T-helper 17 cell (primary cell): ENCODE measurements at places on chromosomes 5 and 9.

DNA sequence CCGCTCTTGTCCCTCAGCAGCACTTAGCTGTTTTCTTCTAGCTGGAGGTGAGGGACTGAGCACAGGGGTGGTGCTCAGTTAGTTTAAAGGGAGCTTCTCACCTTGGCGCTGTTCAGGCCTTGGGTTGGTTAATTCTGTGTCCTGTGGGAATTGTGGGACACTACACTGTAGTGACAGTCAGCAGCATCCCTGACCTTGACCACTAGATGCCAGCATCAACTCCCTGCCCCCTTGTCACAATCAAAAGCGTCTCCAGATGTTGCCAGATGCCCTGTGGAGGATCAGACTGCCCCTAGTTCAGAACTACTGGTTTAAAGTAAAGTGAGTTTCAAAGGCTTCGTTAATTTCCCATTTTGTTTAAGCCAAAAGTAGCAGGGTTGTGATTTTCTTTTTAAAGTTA is 65.5 kb upstream of the DMRT3 start:
- no peak for DNase-seq

DNA sequence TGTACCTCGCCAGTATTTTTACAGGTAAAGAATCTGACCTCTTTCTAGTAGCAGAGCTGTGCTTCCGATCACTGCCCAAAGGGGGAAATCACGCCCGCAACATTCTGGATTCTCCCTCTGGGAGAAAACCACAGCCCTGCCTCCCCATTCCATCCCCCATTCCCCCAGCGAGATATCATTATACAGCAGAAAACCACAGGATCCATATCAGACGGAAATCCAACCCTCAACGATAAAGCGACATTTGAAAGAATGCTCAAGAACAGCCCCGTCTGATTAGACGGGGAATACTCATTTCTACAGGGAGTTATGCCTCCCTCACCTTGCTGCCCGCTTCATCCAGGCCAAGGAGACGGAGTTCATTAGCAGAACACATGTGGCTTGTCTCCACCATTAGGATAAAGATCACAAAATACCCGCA is 172.8 kb downstream of the COL23A1 start:
- DNase-seq: no peak

GRCh38 chr5:157874861-157875260 is 15.9 kb upstream of the CLINT1 start:
- DNase-seq: no peak

DNA sequence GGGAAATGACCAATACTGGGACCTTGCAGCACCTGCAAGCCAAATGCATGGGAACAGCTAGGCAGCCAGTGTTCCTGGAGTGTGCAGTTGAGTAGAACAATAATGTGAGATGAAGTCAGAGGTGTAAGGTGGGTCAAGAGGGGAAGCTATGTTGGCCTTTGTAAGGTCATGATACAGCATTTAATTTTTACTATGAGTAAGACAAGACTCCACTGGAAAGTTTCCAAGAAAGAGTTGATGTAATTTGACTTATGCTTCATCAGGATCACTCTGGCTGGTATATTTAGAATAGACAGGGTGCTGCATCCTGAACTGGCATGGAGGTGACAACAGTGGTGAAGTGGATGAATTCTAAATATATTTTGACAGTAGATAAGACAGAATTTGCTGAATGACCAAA is 744.8 kb downstream of the KCTD16 start:
- no peak for DNase-seq

DNA sequence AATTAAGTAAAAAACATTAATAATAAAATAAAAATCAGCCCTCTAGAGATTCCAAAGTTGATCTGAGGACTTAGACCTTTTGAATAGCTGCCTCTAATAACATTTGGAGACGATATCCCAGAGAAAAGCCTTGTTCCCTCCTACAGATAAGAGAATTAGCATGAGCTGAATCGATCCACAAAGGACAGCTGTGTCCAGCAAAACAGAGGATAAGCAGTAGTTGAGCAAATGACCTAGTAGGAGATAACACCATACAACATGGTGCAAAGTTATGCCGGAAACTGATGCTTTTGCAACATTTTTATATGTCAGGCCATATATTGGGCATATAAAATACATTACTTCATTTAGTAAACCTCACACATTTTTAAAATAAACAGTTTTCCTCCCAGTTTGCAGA is 212.2 kb upstream of the PRR16 start:
- no peak for DNase-seq

DNA sequence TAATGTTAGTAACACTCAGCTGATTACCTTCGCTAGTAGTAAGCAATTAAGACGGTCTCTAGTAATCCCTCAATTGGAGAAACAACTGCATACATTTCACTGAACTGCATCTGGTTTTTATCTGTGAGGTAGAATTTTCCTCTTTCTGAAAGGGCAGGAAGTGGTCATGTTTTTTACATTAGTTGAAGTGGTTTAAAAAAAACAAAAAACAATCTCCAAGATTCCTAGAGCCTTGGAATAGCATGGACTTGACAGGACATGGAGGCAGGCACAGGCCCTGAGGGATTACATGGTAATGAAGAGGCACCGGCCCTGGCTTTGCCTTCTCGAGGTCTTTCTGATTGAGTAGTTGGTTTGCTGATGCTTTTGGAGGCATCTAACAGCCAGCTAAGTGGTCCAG is 25.8 kb downstream of the THBS4 start:
- DNase-seq: no peak

DNA sequence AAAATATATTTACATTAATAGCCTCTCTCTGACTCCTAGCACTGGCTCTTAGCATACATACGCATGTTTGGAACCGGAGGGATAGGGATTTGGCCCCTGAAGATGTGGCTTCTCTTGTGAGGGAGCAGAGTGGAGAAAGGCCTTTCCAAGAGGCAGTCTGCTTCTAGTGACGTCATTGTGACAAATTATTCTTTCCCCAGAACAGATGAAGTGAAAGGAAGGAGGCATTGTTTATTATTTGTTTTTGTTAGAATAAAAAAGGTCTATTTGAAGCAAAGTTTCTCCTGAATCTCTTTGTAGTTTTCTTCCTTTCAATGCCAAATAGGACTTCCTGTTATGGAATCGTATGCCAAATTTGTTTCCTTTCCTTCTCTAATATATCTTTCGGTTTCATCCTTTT is 361.6 kb downstream of the ICE1 start:
- DNase-seq: no peak

DNA sequence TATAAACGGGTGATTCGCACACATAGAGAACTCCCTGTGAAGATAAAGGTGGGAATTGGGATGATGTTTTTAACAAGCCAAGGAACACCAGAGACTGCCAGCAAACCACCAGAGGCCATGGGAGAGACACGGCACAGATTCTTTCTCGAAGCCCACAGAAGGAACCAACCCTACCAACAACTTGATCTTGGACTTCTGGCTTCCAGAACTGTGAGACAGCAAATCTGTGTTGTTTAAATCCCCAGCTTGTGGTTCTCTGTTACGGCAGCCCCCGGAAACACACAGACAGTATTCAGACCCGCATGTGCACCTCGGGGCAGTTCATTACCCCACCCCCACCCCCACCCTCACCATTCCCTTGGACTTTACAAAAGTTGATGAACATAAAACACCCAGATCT is 12.8 kb downstream of the AMBP start:
- DNase-seq: no peak

GRCh38 chr5:8517456-8517855 is 648.5 kb downstream of the MTRR start:
- no peak for DNase-seq

- DNase-seq: no peak
Observed at GRCh38 chr5:114325541-114325940, 36.3 kb upstream of the KCNN2 start.

GRCh38 chr9:123912167-123912897 is 17.6 kb downstream of the DENND1A start:
- no peak for DNase-seq

DNA sequence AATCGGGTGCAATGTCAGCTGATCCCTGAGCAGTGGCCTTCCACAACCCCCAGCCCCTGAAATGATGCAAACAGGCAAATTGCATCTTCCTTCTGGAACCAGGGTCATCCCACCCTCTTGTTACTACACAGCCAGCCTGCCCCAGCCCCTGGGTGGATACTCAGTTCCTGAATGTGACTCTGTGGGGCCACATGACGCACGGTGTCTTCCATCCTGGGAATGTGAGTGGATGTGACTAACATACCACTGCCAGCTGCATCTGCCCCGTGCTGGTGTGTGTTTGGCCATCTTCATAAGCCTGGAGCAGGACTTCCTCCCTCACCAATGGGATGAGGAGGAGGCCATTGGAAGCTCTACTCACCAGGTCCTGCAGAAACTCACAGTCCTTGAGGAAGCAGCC is 257.9 kb upstream of the ADAMTS16 start:
- DNase-seq: no peak

DNA sequence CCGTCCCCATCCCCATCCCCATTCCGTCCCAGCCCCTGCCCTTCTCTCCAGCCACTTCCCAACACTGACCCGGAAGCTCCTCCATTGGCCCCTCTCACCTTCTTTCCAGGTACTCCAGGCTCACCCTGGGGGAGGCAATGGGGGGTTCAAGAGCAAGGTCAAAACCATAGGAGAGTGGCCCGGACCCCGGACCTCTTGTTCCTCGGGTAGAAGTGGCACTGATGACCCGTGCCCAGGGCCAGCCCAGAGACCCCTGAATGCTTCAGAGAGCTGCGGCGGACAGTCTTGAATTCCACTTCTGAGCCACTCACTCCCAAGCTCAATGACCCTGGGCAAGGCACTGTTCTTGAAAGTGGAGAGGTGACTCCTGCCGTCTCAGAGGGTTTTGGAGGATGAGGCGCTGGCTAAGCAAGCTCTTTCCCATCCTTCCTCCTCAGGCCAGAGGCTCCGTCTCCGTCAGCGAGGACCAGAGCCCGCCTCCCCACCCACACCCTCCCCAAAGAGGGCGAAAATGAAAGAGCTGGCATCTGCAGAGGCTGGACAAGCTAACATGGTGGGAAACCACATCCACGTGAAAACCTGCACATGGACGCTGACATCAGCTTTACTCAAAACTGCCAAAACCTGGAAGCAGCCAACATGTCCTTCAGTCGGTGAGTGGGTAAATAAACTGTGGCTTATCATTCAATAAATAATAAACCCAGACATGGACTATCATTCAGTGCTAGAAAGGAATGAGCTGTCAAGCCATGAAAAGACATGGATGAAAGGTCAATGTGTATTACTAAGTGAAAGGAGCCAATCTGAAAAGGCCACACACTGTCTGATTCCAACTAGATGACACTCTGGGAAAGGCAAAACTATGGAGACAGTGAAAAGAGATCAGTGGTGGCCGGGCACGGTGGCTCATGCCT is 27.3 kb upstream of the PHYKPL start:
- DNase-seq: no peak

GRCh38 chr5:145838276-145838675 is 3.1 kb upstream of the PRELID2 start:
- DNase-seq: no peak

- DNase-seq: no peak
Observed at GRCh38 chr5:82466986-82467561, 188.9 kb upstream of the RPS23 start.

GRCh38 chr9:114897196-114897595 is 33.2 kb downstream of the TNFSF8 start:
- no peak for DNase-seq
